ENCODE measurements at places on chromosomes 4 and X.
A peak's percentile ranks its signal among the peaks of the same experiment; 100 is the strongest.

DNA sequence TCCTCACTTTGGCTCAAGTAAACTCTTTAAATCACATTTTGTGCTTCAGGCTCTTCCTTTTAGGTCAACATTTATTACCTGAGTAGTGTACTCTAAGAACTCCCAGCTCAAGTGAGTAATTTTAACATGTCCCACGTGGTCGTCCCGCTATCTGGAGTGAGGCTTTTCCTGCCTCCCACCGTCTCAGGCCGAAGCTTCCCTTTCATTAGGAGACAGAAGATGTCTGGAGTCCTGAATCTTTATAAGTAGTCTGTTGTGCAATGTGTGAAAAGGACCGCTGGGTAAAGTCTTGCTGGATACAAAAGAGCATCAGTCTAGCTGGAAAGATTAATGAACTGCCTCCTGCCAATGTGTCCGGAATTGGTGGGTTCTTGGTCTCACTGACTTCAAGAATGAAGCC is 117.7 kb upstream of the NEIL3 start:
- no peak for DNase-seq

- peak; percentile 8 for DNase-seq
These were observed 694.4 kb upstream of the POU3F4 start for GRCh38 chrX:82813671-82814078.

- DNase-seq, result no peak
These were observed 219.1 kb downstream of the GC start for GRCh38 chr4:71564775-71565174.

- no peak for DNase-seq
These were observed 11.5 kb downstream of the XIAP start for GRCh38 chrX:123871309-123871708.

- DNase-seq, result peak; percentile 58
These were observed 126.5 kb downstream of the KIT start for GRCh38 chr4:54784161-54784671.

DNA sequence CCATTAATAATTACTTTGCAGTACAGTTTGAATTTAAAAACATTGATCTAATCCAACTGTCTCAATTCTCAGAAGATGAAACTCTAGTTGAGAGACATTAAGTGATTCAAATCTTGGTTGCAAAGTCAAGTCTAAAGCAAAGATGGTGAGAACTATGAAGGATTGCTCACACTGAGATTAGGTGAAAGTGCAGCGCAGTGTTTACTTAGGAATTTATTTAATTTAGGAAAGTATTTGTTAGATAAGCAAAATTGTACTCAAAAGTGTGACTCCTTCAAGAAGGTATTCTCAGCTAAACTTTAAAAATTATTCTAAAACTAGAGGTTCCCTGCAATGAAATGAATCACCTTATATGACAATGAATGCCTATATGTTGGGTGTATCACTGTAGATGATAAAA is 454.9 kb downstream of the PDGFC start:
- DNase-seq, result no peak

- DNase-seq, result no peak
These were observed 39.4 kb downstream of the PPM1K start for GRCh38 chr4:88244816-88245579.

DNA sequence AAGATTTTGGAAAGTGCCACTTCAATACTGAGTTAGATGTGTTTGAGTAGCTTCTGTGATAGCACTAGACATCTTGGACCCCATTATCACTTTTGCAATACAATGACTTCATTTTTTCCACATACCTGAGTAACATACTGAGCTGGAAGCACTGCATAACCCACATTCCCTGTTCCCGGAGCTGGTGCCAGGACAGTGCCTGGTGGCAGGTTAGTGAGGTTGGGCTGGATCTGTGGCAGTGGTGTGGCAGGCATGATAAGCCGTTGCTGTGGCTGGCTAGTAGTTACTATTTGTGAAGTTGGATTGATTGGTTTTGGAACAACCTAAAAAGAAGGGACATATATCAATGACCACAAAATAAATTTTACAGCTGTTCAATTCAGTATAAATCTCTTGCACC is 38.9 kb downstream of the THAP9 start:
- DNase-seq, result no peak

DNA sequence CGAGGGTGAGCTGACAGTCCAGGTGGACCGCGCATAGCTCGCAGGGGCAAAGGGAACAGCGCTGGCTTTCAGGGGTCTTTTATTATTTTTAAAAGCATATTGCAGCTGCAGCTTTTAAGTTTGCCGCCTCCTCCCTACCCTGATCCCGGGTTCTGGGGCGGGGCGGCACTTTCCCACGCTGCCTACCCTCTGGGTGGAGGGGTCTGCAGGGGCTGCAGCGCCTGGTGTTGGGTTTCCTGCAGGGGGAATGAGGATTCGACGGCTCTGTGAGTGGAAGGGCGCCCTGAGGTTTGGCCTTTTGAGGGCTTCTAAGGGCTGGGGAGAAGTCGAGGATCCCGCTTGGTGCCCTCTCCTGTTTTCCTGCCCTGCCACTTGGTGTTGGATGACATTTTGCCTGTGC is 80.7 kb upstream of the SCML1 start:
- DNase-seq, result no peak

DNA sequence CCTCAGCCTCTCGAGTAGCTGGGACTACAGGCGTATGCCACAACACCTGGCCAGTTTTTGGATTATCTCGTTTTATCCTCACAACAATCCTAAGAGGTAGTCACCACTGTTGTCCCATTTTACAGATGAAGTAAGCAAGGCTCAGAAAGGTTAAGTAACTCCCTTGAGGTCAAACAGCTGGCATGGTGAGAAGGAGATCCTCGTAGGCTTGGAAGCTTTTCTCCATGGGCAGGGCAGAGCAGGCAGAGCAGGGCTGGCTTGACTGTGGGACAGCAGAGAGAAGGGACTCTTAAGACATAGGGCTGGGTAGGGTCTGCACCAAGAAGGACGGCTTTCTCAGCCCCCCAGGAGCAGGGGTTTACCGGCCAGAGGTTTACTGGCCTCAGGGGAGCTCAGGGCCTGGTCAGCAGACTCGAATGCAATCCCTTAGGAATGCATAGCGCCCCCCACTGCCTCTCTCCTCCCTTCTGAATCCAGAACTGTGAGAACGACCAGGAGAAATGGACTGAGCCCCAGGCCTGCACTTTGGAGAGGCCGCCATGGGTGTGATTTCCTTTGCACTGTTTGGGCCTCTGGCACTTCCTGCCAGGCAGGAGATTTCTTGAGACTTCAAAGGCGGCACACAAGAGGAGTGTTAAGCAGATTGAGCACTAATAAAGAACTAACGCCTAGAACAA is 14.0 kb upstream of the CDKN2AIP start:
- DNase-seq, result no peak

- DNase-seq, result no peak
These were observed 122.3 kb downstream of the ARHGAP10 start for GRCh38 chr4:147854154-147854553.

DNA sequence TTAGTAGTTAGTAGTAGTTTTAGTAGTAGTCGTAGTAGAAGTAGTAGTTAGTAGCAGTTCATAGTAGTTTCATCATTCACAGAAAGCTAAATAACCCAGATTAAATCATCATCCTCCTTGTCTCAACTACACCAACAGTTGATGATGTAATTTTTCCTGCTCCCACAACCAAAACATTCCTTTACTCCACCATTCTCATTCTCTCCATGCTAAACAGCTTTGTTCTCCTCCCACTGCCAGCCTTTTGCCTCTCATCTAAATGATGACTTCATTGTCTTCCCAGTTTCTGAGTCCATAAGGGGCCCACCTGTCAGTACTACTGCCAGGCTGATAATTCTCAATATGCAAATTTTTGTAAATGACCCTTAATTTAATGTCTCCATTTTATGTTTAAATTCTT is 68.9 kb downstream of the ARHGAP24 start:
- no peak for DNase-seq

Data from brain pericyte (primary cell).